ENCODE measurements at places on chromosomes 2 and 18. TPM values are rescaled to one million over a fixed set of nuclear protein-coding genes. Genes with fewer than 3 reads are reported as not detected.

RAPGEF4 gene
- polyA plus RNA-seq = 13.0 TPM

TNS1 gene
- polyA plus RNA-seq = 67.8 TPM

HOXD1 gene
- polyA plus RNA-seq = 9.9 TPM

KCTD18 gene
- polyA plus RNA-seq = 17.0 TPM

ONECUT2 gene
- polyA plus RNA-seq = 0.13 TPM

C2orf72 gene
- 4.7 TPM for polyA plus RNA-seq

STAT4 gene
- polyA plus RNA-seq = 7.3 TPM

GCG gene
- polyA plus RNA-seq = not detected

FOXI3 gene
- 0.21 TPM for polyA plus RNA-seq

RNU2-63P gene
- polyA plus RNA-seq = not detected

PAIP2B gene
- polyA plus RNA-seq = 18.7 TPM

DNA sequence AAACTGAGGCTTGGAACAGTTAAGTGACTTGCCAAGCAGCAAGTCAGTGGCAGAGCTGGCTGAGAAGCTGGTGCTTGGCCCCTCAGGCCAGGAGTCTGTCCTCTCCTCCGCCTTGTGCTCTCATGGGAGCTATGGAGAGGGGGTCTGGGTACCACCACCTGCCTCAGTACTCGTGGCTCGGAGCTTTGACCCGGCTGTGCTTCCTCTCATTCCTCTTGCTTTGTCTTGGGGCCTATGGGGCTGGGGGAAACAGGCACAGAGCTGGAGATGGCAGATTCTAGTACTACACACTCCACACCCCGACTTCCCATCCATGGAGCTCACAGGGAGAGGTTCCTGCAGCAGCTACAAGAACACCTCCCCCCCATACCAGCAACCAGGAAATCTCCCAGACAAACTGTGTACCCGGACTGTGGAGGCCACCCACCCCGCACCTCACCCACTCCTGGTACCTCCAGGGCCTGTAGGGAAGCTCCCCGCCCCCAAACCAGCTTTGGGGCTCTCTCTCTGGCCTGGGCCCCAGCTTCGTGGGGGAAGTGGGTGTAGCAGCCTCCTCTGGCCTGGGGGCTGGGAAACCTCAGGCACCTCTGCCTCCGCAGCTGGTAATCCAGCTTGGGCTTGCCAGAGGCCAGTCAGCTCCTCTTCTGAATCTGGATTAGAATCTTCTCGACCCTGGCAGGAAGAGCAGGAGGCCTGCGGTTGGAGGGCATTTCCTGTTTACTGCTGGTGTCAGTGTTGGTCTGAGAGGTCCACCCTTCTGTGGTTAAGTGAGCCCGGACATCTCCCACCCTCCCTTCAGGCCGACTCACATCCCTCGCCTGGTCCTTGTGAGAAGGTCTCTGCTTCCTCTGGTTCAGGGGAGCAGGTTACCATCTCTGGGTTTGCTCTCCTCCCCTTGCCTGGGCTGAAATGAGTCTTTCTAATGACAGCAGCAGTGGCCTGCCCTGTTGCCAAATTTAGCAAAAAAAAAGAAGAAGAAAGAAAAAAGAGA is 22.3 kb upstream of the RHOB start:
- DNase-seq = no peak

DNA sequence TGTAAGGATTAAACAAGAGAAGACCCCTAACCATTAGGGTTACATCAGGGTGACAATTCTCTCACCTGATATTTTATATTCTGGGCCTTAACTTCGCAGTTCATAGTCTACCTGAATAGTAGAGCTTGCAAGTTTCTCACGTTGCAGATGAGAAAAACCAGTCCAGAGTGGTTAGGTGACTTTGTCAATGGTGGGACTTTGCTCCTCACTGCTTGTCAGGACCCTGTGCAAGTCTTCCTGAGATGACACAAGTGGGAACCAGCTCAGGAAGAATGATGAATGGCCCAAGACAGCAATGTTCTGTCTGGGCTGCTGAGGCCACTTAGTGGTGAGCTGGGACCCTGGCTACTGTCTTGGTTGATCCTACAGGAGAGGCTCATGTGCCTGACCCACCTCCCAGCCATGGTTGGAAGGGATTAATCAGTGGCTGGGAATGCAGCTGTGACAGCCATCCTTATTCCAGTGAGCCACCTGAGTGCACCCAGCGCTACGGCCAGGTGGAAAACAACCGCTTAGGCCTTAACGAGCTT is 16.9 kb downstream of the LGALSL start:
- no peak for DNase-seq

DNA sequence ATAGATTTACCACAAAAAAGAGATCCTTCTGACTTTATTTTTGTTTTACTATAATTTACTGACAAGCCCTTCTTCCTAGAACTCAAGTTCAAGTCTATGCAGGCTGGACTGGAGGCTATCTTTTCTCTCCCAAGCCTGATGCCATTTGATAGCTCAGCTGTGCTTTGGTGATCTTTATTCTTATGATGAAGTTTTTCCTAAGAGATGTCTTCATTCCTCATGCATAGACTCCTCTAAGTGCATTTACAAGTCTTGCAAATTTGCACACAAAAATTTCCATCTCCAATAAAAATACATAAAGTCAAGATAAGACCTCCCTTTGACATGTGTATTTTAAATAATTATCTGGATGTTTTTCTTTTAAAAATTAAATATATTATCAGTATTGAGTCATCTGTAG is 167.4 kb upstream of the ETAA1 start:
- no peak for DNase-seq

- DNase-seq = no peak
These were observed 729.7 kb upstream of the ID2 start for GRCh38 chr2:7952046-7952745.

GRCh38 chr2:44715671-44716081 is 225.8 kb upstream of the SIX3 start:
- DNase-seq = peak; percentile 7

GRCh38 chr2:189870381-189871085 is 86.3 kb downstream of the PMS1 start:
- no peak for DNase-seq

GRCh38 chr18:79905389-79905911 is 46.0 kb downstream of the SLC66A2 start:
- no peak for DNase-seq

DNA sequence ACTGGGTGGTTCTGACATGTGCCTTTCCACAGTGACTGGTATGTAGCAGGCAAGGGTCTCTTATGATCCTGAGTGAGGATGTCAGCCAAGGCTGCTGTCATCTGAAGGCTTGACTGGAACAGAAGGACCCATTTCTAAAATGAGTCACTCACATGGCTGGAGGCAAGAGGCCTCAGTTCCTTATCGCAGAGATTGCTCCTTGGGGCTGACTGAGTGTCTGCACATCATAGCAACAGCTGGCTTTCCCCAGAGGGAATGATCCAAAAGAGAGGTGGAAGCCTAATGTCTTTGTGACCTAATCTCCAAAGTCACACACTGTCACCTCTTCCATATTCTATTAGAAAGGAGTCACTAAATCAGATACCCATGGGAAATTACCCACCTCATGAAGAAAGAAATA is 114.0 kb downstream of the NEDD4L start:
- no peak for DNase-seq

DNA sequence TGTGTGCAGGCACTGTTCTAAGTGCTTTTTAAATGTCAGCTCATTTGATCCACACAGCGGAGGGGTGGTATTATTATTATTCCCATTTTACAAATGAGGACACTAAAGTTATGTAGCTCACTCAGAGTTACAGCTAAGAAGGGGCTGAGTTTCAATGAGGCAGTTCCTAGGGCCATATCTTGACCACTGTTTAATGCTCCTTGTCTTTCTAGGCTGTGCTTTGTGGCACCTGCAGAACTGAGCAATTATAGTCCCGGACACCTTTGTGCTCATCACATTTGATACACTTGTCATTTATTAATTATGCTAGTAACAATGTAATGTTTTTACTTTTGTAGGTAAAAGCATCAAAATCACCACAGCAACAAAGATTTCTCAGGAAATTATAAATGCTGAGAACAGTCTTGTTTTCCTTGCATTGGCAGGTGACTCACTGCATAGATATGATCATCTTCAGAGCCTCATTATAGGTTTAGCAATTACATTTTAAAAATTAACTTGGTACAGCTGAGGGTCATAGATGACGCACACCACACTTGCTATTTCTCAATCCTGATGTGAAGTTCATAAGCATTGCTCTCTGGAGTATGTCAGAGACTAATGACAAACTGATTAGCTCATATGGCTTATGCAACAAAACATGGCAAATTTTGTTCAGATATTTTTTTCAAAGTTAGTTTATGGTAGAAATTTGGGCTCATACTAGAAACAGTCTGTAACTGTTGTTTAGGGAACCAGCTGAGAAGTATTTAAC is 366.8 kb downstream of the TGIF1 start:
- DNase-seq = no peak

GRCh38 chr2:8848328-8849100 is 11.1 kb upstream of the KIDINS220 start:
- DNase-seq = peak; percentile 55

- DNase-seq = no peak
These were observed 93.2 kb upstream of the CAB39 start for GRCh38 chr2:230619491-230619890.

DNA sequence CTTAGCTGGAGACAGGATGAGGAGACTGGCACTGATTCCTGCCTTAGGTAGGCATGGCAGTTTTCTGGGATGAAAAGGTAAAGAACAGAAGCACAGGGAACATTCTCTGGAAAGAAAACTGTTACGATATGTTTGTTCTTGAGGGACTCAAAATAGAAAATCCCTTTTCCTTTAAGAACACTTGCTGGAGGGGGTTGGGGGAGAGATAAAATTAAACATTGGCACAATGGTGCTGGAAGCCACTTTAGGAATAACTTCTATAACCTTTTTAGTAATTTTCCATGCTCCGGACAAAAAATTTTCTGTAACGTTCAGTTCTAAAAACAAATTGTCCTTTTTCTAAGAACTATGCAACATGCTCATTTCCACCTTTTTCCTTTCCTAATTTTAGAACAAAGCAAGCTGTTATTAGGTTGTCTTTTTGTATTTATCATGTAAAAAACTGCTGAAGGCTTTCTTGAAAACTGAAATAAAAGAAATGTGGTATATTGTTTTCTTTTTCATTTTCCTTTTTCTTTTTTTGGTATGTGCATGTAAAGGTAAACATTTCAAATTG is 343.8 kb downstream of the EPHA4 start:
- no peak for DNase-seq

GRCh38 chr18:2150566-2150965 is 420.7 kb downstream of the METTL4 start:
- no peak for DNase-seq

- DNase-seq = no peak
These were observed 31.5 kb upstream of the SCG2 start for GRCh38 chr2:223633656-223634055.

- DNase-seq = no peak
These were observed 26.6 kb downstream of the ASB18 start for GRCh38 chr2:236237468-236238190.

DNA sequence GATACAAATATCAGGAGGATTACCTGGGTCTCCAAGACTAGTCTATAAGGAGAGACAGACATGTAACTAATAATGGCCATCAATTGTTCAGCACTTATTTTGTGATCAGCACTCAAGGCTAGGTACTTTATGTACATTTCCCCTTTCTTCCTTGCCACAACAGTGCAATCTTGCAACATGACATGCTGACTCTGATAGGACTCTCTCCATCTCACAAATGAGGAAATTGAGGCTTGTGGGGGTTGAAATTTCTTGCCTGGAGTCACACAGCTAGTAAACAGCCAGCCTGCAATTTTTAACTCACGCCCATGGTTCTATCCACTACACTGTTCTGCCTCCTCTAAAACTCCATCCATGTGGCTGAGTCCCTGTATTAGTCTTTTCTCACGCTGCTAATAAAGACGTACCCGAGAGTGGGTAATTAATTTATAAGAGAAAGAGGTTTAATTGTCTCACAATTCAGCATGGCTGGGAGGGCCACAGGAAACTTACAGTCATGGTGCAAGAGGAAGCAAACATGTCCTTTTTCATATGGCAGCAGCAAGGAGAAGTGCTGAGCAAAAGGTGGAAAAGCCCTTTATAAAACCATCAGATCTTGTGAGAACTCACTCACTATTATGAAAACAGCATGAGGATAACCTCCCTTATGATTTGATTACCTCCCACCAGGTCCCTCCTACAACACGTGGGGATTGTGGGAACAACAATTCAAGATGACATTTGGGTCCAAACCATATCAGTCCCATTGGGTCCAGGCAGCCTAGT is 302.4 kb downstream of the PLCL1 start:
- DNase-seq = no peak

- DNase-seq = no peak
These were observed 56.0 kb downstream of the UBE2E3 start for GRCh38 chr2:181036445-181036844.

DNA sequence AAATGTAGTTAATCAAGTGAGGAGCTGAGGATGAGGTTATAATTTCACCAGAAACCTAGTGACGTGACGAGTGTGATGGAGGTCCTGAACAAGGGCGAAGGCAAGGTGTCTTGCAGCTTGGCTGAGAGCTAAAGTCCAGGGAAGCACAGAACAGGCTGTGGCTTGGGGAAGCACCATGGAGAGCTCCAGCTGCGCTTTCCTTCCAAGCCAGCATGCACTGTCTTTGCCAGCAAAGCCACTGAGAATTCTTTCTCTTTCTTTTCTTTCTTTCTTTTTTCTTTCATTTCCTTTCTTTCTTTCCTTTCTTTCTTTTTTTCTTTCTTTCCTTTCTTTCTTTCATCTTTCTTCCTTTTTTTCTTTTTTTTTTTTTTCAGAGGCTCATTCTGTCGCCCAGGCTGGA is 239.3 kb downstream of the FBXO15 start:
- DNase-seq = peak; percentile 48

Data from renal pelvis (tissue), 12 donors.